Urinary bladder (tissue), 4 donors: ENCODE measurements at places on chromosomes 1 and 21. TPM values are rescaled to one million over a fixed set of nuclear protein-coding genes. Genes with fewer than 3 reads are reported as not detected.

DNA sequence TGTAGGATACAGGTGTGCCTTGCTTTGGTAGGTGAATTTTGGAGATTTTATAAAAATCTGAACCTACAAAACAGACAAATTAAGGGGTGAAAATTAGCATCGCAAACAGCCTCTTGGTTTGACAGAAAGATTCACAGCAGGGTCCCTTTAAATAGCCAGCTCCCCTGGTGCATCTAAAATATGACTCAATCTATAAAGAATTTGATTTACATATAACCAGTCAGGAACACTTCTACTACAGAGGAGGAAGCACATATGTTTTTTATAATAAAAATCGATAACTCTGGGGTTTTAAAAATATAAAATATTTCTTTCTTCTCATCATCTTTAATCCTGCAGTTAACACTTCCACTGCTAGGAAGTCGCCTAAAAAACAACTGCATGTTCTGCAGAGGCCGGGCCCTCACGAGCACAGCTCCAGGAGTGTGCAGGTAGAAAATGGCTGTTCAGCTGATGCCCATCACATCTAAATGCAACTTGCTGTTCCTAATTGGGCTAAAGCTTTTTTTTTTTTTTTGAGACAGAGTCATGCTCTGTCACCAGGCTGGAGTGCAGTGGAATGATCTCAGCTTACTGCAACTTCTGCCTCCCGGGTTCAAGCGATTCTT, 203.4 kb downstream of the HS2ST1 start:
- no peak for DNase-seq

DNA sequence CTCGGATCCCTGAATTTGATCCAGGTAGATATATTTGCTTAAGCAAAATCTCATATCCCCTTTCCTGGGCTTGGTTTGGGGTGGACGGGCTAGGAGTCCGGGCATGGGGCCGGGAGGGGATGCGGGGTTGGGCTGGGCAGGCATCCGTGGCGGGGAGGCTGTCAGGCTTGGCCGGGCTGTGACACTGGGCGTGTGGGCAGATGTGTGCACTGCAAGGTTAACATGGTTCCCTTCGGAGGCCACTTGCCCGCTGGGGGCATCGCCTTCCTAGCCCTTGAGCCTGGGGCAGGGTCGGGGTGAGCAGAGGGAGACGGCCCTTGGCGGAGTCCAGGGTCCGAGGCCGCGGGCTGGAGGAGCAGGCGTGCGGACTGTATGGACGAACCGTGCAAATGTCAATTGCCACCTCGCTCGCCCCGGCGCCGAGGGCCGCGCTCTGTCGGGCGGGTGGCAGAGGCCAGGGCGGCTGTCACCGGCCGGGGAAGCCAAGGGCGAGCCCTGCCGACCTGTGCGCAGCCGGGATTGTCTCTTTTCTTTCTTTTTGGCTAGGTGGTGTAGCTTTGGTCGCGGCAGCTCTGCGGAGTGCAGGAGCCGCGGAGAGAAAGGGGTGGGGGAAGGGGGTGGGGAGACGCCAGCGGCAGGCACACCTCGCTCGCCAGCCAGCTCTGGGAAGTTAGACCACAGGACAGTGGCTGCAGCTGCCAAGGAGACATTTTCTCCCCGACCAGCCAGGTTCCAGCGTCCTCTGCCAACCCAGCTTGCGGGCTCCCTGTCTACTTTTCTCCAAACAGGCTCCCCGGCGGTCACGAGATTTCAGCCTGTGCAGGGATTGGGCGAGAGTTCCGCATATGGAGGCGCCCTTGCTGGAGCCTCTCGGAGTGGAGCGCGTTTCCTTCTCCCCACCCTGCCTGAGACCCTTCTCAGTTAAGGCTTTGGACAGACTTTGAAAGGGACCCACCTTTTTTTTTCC, 1.3 kb downstream of the RCOR3 start:
- peak; percentile 48 for DNase-seq

Gene HCRTR1
- total RNA-seq: 0.21 TPM

DNA sequence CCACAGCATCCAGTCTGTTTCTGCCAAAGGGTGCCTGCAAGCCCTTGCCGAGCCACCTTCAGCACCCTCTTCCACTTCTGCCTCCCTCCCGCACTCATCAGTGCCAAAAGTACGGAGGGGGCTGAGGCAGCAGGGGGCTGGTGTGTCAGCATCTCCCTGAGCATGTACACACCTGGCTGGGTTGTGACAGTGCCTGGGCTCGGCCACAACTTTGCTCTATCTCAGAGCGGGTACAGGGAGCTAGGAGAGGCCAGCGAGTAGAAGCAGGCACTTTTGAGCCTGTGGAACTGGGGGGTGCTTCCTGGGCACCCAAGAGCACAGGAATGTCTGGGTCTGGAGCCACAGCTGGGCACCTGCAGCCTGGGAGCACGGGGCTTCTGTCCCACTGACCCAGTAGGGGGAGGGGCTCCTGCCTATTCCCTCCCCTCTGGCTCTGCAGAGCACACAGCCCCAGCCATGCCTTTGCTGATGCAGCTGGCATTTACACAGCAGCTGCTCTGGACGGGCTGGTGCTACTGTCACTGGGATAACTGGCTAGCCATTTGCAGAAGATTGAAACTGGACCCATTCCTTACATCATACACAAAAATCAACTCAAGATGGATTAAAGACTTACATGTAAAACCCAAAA, 319.8 kb upstream of the RRP15 start:
- DNase-seq: no peak

DNA sequence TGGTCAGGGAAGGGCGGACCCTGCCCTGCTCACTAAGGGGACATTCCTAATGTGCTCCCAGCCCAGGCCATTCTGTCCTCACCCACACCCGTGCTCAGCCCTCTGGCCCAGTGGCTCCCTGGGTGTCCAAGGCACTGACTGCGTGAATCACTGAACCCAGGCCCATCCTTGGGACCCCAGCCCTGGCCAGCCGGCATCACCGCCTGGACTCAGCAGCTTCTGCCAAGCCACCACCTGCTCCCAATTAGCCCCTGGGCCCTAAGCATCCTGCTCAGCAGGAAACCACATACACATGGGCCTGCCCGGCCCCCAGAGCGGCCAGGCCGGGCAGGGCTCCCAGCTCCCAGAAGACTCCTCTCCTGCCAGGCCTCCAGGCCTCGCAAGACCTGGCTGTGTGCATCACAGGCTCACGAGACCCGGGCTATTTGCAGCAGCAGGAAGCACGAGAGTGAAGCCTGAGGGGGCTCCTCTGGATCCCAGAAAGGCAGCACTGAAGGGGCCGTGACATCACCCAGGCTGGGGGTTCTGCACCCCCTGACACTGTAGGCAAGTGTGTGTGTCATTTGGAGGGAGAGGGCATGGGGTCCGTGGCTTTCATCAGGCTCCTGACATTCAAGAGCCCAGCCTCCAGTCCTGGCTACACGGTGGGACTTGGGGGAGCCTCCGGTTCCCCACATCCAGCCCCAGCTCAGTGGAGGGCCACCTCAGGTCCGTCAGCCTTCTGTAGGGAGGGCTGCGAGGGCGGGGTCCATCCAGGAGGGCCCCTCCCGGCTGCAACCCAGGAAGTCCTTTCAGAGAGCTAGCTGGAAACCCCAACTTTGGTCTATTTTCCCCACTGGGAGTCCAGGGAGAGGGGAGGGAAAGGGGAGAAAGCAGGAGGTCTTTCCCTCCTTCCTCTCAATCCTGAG, 1.6 kb downstream of the MFAP2 start:
- DNase-seq: no peak

- no peak for DNase-seq
Measured at GRCh38 chr1:232296461-232296860, 333.5 kb downstream of the SIPA1L2 start.

DNA sequence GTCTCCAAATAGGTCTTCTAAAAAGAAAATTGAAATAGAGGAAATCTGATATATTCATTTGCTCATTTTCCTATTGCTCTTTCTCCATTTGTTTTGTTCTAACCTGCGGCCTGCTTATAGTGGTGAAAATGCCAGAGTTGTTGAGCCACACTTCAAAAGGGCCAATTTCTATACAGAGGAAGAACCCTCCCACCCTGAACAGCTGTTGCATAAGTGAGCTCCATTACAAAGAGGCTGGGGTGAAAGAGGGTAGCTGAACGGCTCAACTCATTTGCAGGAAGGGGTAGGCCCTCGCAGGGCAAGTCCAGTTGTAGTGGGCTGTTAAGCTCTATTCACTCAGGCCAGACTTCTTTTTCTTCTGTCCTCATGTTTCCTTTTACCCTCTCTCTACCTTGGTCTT, 8.8 kb downstream of the ADCY10 start:
- no peak for DNase-seq

- DNase-seq: no peak
Measured at GRCh38 chr1:235854347-235854746, 12.4 kb downstream of the LYST start.

- no peak for DNase-seq
Measured at GRCh38 chr1:162187687-162188276, 118.3 kb downstream of the NOS1AP start.

DNA sequence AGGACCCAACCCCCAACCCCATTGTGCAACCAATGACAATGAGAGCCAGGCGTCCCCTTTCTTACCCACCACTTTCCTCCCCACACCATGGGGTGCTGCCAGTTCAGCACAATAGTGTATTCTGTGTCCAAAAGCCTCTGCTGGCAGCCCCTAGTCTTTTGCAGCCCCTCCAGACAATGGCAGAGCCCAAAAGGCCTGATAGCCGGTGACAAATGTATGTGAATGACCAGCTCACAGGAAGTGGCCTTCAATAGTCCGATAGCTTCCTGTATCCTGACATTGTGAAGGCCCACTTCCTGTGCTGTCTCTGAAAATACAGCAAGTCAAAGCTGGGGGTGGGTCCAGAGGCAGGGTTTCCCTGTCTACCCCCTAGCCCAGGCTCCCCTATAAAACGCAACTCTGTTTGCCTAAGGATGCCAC, 16.6 kb downstream of the SMIM12 start:
- DNase-seq: no peak

Gene MEGF6
- total RNA-seq: 14.5 TPM

GRCh38 chr1:25675729-25676476, 59.3 kb downstream of the MAN1C1 start:
- no peak for DNase-seq

DNA sequence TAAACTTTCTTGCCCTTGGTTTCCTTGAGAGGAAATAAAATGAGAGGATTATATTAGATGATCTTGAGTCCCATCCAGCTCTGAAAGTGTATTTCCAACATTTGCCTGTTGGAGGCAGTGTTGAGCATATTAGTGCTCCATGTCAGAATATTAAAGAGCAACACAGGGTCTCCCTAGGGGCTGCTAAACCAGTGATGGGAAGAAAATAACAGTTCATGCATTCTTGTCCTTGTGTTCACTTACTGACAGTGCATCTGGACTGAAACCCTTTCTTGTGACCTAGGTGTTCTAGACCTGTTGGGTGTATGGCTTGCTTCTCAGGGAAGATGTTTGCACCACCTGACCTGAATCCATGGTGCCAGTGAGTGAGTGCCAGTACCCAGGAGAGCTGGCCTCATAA, 124.7 kb upstream of the KIAA0040 start:
- DNase-seq: no peak

Gene OR10Z1
- not detected for total RNA-seq

GRCh38 chr1:15994590-15995351, 9.3 kb upstream of the SRARP start:
- DNase-seq: no peak

DNA sequence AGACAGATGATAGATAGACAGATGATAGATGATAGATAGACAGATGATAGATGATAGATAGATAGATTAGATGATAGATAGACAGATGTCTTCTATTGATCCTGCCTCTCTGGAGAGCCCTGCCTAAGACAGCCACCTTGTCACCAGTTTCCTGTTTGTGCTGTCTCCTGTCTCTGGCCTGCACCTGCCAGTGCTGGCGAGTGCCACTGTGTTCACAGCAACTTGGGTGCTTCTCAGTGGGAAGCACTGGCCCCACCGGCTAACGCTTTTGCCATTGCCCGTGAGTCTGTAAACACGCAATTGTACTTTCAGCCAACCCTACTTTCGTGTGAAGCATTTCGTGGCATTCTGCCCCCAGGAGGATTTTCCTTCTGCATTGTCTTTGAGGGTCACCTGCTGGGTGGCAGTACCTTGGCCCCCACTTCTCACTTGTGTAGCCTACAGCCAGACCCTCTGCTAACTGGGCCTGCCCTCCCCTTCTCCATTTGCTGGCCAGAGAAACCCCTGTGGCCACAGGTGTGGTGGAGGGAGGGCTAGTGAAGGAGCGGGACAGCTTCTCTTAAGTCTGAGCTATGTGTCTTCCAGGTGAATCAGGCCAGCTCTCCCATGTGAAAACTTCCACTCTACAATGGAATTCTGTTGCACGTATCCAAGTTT, 23.4 kb upstream of the PDE9A start:
- no peak for DNase-seq

Gene SLC35F3
- total RNA-seq: 0.32 TPM

GRCh38 chr21:31557421-31558188, 101.9 kb upstream of the SOD1 start:
- DNase-seq: no peak

- DNase-seq: no peak
Measured at GRCh38 chr1:176987016-176987415, 177.5 kb downstream of the ASTN1 start.

Gene OR2T35
- total RNA-seq: not detected

GRCh38 chr1:41391834-41392527, 30.7 kb downstream of the FOXO6 start:
- no peak for DNase-seq

GRCh38 chr1:26853600-26853999, 9.3 kb upstream of the SFN start:
- no peak for DNase-seq

- DNase-seq: no peak
Measured at GRCh38 chr1:91805311-91805801, 80.6 kb downstream of the TGFBR3 start.

DNA sequence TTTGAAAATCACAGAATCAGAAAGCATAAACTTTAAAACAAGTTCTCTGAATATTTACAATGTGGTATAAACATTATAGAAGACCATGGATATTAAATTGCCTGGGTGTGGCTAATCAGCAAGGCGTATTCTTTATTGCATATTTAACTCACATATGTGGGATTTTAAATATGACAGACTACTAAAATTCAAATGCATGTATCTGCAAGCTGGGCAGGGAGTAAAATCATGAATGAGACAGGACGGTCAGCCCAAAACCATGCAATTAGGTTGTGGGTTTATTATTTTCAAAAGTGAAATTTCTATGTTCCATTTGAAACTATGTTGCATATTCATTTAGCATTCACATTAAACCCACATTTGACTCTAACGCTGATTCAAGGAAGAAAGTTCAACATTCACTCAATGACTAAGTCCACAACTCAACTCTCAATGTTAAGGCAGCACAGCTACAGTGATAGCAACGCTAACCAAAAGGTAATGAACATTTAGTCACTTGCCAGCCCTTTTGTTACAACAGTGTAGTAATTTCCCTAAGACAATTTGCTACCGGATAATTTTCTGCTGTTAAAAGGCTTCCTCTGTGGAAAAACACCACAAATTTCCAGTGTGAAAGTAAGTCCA, 6.3 kb upstream of the SYNJ1 start:
- no peak for DNase-seq
